ENCODE measurements at places on chromosomes 5 and 9.
A peak's percentile ranks its signal among the peaks of the same experiment; 100 is the strongest.

DNA sequence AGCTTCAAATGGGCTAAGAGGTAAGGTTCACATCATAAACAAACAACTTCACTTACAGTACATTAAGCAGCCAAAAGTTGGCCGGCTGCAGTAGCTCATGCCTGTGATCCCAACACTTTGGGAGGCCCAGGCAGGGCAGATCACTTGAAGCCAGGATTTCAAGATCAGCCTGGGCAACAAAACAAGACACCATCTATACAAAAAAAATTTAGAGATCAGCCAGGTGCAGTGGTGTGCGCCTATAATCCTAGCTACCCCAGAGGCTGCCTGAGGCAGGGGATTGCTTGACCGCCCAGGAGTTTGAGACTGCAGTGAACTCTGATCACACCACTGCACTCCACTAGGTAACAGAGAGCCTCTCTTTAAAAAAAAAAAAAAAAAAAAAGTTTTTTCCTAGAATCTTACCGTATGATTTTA, 16.9 kb downstream of the UBTD2 start:
- DNase-seq = no peak

GRCh38 chr5:178387061-178387855, 154.7 kb upstream of the PHYKPL start:
- DNase-seq = no peak

- DNase-seq = peak; percentile 94
Measured at GRCh38 chr9:91197232-91198181, 164.2 kb downstream of the AUH start.

GRCh38 chr9:37989701-37990100, 79.3 kb downstream of the SHB start:
- peak; percentile 76 for DNase-seq

GRCh38 chr9:90900130-90900529, 98.5 kb downstream of the SYK start:
- no peak for DNase-seq

DNA sequence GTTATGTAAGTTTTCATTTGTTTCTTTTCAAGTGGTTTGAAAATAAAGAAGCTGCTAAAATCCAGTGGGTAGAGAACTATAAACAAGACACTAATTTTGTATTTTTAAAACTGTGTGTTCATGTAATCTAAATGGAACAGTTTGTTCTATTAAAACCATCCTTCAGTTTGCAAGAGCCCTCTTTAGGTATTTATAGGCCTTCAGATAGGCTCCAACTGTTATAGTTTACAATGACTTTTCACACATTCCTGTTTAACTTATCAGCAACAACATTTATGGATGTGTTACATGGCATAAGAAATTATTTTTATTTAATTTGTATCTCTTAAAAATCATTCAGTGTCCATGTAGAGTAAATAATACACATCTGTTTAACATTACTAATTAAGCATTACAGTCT, 126.7 kb upstream of the SLCO6A1 start:
- DNase-seq = no peak

DNA sequence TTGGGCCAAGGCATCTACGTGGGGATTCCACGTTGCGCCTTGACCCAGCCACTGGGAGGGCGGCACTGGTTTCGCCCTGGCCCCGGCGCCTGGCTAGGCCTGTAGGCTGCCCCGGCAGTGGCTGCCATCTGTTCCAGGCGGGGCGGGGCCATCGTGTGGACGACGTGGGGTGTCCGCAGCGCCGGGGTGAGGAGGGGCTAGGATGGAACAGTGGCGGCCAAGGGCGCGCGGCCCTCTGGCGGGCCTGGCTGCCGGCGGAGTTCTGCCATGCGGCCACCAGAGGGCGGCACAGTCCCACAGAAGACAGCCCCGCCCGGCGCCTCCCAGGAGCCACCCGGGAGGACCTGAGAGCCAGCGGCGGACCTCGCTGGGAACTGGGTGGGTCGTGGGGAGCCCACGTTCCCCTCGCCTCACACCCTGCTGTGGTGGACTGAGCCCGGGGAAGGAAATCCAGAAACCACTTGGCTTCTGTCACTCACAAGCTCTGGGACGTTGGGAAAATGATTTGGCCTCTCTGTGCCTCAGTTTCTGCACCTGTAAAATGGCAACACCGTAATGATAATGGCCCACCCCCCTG, 22.6 kb upstream of the RAPGEF1 start:
- peak; percentile 76 for DNase-seq

DNA sequence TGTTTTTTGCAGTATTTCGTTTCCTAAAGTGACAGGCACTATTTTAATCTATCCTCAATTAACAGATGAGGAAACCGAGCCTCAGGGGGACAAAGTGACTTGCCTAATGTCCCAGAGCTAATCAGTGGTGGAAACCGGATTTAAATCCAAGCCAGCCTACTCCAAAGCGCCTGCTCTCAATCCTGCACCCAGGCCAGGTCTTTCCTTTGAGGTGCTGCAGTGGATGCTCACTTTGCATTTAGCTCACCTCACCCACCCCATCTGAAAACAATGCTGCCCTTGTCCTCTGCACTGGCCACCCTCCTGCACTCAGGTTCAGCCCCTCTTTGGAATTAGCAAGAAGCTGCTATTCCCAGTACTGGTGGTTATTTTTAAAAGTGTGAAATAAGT, 16.0 kb downstream of the ANGPTL2 start:
- DNase-seq = no peak

- DNase-seq = no peak
Measured at GRCh38 chr9:131442351-131442750, 48.5 kb downstream of the PRRC2B start.

- DNase-seq = no peak
Measured at GRCh38 chr9:127858041-127858512, 3.6 kb upstream of the ENG start.

- peak; percentile 16 for DNase-seq
Measured at GRCh38 chr5:176497852-176498251, 39.4 kb downstream of the RNF44 start.

- DNase-seq = no peak
Measured at GRCh38 chr5:29587832-29588231, 1605.7 kb upstream of the CDH6 start.

GRCh38 chr9:126156898-126157297, 169.7 kb upstream of the MVB12B start:
- no peak for DNase-seq

DNA sequence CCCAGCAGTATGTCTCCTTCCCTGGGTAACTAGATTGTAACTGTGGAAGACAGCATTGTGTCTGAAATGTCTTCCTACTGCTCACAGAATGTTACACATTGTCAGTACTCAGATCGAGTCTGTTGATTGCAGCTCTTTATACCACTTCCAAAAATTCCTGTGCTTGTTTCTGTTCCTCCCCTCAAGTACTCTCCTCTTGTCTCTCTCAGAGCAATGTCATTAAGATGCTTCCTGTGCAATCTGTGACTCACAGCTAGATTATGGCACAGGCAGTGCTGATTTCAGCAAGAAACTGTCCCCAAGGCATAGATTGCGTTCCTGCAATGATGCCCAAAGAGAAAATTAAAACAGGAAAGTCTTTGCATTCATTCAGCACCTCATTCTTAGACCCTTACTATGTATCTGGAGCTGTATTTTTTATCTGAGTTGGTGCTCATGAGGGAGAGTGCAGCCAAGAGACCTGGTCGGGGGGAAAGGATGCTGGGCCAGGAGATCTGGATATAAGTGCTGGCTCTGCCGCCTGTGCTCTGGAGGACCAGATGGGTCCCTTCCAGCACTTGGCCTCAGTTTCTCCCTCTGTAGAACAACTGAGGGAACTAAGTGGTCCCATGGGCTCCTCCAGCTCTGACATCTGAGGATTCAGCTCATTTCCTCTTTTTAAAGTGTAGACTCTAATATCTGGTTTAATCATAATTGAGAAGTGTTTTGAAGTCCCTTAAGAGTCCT, 40.8 kb upstream of the GNPDA1 start:
- peak; percentile 86 for DNase-seq

DNA sequence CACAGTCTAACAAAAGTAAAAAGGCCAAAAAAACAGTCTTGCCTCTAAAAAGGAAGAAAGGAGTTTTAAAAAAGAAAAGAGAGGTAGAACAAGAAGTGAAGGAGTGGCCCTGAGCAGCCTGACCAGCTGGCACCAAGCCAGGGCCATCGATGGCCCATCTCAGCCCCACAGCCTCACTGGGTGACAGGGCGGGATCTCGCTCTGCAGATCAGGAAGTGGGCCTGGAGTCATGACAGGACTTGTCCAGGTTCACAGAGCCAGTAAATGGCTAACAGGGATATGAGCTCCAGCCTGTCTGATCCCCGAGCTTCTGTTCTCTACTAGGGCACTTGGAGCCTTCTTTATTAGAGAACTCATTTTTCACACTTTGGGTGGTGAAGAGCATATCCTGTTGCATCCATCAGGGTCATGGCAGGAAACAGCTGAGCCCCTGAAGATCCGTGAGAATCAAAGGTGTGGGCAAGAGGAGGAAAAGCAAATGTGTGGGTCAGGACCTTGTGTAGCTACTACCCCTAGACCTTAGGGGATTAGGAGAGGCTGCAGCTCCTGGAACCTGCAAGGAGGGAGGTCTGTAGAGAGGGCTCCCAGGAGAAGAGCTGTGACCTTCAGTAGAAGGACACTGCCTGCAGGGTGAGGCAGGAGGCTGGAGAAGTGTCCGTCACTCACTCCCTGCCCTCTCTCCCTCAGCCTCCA, 299.0 kb upstream of the MSX2 start:
- DNase-seq = no peak

- DNase-seq = no peak
Measured at GRCh38 chr5:123113136-123113535, 24.1 kb downstream of the PRDM6 start.

DNA sequence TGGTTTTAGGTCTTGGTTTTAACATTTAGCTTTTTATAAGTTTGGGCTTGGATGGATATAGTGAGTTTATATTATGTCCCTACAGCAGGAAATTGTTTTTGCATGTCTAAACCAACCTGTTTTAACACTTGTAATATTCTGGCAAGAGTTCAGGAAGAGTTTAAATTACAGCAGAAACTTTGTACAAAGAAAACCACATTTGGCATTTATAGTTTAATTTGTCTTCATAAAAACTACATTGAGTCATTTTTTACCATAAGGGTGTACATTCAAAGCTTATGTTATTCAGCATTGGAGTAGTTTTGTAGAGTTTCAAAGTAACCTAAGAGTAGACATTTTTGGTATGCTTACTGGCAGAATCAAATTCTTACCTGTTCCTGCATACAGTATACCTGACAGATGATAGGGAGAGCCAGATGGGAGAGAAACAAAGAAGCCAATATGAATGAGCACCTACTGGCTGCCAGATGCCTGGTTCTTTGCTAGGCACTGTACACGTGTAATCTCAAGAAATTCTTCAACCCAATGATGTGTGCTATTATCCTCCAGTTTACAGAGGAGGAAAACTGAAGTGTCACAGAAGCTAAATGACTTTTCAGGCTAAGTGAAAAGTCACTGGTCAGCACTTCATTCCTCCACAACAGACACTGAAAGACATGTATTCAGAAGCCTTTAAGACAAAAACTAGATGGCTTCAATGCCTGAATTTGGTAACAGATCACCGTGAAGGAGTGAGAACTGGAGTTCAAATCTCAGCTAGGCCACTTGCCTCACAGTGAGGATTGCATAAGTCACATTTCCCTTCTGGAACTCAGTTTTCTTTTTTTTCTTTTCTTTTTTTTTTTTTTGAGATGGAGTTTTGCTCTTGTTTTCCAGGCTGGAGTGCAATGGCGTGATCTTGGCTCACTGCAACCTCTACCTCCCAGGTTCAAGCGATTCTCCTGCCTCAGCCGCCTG, 25.9 kb upstream of the ECM2 start:
- no peak for DNase-seq

DNA sequence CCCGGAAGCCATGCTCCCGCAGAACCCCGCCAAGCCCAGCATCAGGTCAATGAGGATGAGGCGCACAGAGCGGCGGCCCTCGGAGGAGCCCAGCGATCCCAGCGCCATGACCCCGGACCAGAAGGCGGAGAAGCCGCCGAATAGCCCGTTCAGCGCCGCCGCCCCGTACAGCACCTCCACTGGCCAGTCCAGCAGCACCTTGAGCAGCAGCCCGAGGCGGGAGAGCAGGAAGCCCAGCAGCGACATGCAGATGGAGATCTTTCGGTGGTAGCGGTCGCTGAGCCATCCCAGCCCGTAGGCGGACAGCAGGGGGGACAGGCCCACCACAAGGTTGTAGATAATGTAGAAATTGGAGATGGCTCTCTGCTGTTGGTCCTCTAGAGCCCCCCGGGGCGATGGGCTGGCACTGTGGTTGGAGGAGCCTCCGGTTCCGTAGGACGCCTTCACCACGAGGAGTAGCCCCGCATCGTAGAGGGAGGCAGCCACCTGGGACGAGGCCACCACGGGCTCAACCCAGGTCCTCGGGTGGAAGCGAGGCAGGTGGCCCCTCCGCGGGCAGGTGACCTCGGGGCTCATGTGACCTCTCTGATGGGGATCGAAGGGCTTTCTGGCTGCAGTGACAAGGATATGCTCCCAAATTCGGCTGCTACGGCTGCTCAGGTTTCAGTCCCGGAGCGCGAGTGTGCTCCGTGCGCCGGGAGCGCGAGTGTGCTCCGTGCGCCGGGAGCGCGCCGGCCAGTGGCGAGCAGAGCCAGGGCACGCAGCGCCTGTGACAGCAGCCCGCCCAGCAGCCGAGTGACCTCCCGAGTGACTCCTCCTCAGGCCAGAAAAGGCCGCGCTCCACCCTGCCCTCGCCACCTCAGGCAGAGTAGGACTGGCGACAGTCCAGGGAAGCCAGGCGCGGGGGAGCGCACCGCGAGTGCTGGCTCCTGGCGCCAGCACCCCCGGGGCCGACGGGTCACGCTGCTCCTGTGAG, at the start of gene SLC46A2:
Gene SLC46A2, minus strand, starts transcription at position 771 of the 976 bp plus-strand sequence. Its CDS starts 195 bp downstream, at position 576.
- no peak for DNase-seq

- DNase-seq = peak; percentile 26
Measured at GRCh38 chr5:41978676-41979075, 53.6 kb downstream of the FBXO4 start.

DNA sequence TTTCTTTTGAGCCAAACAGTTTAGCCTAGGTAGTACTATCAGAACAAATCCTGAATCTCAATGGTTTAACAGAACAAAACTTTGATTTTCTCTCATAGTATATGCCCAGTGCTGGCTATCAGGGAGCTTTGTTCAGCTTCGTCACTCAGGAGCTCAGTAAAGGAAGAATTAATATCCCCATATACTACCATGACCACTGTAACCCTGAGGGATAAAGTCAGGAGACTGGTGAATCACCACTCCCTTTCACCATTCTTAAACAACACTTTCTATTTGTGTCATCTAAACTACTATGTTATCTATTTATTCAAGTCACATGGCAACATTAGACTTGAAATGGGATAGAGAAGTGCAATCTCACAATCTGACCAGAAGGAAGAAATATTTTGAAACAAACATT, 522.6 kb upstream of the COX7C start:
- no peak for DNase-seq

GRCh38 chr5:120512068-120512467, 48.0 kb downstream of the PRR16 start:
- no peak for DNase-seq

DNA sequence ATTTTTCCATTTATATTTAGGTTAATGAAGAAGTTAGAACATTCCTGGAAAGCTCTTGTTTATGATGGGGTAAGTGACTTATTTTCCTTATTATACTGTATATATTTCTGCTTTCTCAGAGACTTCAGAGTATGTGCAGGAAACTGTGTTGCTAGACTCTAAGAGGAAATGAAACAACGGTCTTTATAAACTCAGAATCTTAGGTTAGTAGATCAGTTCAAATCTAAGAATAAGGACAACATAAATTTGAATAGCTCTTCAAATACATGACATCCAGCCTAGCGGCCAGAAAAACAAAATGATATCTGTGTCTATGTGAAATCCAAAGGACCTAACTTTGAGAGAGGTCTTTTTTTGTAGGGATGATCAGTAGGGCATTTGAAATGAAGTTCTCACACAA, 94.3 kb downstream of the PRKACG start:
- no peak for DNase-seq

Data from trophoblast cell (in vitro differentiated cells and primary cell).